ENCODE measurements at places on chromosomes 6 and 20. TPM values are rescaled to one million over a fixed set of nuclear protein-coding genes. Genes with fewer than 3 reads are reported as not detected.
A peak's percentile ranks its signal among the peaks of the same experiment; 100 is the strongest.

FAM209B gene
- total RNA-seq = 0.42 TPM

CCDC170 gene
- 0.66 TPM for total RNA-seq

TFAP2B gene
- 0.05 TPM for total RNA-seq

DNA sequence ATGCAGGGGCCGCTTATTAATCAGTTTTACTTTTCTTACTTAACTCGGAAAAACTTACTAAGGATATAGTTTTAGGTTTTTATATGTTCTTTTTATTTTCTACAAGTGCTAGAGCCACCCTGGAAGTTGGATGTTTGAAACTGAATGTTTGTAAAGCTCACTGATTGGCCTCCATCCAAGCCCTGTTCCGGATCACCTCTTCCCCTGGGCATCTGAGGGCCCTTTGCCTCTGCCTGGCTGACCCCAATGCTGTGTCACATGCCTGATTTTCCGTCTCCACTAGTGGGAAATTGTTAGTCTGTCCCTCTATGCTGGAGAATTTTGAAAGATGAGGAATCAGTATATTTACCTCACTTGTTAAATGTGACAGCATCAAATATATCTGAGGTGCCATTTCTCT is 79.3 kb downstream of the SLC35F1 start:
- no peak for DNase-seq

DNA sequence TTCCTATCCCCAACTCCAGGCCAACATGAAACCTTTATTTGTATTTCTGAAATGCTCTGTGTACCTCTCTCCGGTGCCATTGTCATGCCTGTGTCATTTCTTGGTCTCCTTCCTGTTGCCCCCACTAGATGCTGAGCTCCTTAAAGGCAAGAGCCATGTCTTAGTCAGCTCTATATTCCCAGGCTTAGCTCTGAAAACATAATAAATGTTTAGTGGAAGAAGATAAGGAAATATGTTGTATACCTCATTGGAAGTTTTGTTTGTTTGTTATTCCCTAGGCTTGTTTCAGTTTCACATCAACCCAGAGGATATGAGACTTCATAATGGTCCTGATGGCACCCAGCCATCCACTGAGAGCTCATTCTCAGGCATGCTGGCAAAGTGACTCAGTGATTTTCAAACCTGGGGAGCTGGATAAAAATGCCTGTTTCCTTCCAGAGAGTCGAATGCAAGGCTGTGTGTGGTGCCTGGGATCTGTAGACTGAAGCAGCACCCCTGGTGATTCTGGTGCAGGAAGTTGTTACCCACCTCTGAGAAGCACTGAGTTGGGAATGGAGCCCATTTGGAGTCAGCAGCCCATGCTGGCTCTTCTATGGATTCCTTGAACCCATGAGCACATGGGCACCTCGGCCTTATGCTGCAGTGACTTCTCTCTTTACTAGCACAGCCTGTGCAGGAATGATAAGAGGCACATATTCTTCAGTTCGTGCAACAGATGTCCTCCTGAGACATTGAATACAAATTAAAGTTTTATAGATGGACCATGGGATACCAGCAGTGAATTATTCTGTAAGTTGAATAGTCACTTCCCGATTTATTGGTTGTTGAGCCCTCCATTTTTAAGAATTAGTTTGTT is 205.2 kb downstream of the FARS2 start:
- no peak for DNase-seq

DNA sequence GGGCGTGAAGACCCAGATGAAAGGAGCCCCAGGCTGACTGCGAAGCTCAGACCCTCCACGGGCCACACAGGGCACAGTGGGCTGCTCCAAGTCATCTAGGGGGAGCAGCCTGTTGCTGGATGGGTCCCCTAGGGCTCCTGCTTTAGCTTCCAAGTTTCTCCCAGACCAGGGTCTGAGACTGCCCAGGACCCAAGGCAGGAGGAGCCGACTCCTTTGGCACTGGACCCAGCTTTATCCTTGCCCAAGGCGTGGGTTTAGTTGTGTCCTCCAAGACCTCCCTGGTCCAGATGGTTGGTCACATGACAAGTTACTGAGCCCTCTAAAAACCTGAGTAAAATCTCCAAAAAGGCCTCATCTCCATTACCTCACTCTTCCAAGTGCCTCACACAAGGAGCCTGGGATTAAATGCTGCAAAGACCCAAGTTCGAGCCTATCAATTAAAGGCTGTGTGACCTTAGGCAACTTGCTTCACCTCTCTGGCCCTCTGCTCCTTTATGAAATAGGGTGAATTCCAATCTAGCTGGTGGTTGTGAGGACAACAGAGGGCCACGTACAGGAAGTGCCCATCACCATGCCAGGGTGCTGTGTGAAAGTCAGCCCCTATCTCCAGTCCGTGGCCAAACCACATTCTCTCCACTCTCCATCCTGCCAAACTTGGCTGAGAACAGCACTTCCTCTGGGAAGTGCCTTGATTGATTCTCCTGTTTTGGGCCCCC is 2.5 kb downstream of the NECAB3 start:
- no peak for DNase-seq

DNA sequence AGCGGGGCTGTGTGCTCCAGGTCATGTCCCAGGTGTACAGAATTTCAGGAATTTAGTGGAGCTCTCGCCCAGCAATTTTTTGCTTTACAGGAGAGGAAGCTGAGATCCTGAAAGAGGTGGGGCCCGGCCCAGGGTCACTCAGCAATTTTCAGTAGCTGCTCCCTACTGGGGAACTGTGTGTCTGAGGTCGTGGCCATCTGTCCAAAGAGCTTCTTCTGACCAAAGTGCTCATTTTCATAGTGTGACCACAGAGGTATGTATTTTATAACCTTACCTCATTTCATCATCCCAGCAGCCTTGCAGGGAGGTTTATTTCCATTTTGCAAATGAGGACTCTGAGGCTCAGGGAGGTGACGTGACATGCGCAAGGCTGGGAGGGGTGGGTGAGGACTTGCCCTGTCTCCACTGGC is 46.3 kb downstream of the FAM209B start:
- DNase-seq = no peak

DNA sequence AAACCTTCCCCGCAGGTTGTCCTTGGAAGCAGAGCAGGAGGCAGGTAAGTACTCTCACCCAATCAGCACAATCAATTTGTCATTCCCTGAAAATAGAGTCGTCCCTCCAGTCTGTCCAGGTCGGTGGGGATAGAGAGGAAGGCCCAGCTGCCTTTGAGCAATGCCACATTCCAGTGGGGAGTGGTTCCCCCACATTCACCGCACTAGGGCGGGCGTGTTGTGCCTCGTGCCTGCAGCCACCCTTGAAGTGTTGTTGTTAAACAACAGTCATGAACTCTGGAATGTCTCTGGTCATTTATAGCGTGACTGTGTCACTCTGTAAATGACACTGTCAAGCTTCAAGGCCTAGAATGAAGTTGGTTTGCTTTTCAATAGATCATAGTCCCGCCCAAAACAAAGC is 33.4 kb downstream of the PRDM1 start:
- DNase-seq = no peak

SIRPD gene
- 0.14 TPM for total RNA-seq

BLTP3A gene
- 4.2 TPM for total RNA-seq

DNA sequence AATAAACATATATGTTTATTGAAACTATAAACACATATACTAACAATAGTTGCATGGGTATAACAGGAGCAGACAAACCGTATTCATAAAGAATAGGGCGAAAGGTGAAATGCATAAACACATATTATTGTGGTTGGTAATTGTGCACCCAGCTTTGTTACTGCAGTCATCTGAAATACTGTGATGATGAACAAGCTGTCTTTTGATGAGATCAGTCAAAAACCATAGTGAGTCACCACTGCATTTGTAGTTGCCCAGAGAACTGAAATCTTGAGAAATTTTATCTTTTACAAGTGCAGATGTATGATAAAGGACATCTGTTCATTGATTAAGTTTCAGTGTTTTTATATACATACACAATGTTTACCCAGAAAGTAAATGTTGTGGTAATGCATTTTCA is 133.7 kb downstream of the MYO6 start:
- DNase-seq = no peak

DNA sequence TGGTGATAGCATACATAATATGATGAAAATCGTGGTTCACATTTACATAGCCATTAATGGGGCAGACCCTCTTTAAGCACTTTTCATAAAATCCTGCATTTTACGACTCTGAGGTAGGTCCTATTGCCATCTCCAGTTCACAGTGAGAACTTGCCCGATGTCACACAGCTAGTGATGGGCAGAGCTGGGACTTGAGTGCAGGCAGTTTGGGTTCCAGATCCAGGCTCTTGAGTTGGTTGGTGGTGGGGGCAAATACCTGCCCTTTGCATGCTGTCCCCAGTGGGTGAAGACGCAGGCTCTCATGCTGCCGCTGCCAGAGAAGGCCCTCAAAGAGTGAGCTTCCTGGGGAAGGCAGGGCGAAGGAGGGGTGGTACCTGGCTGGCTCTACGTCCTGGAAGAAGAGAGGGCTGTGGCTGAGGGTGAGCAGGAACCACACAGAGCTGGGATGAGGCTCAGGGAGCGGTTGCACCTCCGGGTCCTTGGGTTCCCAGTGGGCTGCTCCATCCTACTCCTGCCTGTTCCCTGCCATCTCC is 6.1 kb upstream of the BAK1 start:
- DNase-seq = no peak

DNA sequence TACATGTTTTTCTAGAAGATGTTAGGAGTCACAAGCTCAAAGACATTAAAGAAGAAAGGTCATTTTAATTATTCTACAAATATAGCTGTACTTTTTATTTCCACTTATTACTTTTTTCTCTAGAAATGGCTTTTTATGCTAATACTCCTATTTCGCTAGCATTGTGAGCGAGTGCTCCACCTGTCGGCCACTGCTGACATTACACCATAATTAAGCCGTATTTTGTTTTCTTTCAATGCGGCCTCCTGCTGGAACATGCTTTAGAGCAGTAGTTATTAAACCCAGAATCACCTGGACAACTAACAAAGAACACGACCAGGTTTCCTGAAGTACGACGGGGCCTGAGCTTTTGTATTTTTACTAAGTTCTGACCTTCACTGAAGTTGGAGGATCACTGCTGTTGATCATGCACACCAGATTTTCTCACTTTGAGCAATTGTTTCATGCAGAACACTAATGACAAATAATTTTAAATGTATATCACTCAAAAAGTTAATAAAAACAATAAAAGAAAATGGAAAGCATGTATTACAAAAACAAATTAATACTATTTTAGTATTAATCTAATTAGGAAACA is 74.1 kb upstream of the PAK5 start:
- DNase-seq = peak; percentile 21

OLIG3 gene
- total RNA-seq = 0.05 TPM

PSORS1C1 gene
- 0.14 TPM for total RNA-seq

DNA sequence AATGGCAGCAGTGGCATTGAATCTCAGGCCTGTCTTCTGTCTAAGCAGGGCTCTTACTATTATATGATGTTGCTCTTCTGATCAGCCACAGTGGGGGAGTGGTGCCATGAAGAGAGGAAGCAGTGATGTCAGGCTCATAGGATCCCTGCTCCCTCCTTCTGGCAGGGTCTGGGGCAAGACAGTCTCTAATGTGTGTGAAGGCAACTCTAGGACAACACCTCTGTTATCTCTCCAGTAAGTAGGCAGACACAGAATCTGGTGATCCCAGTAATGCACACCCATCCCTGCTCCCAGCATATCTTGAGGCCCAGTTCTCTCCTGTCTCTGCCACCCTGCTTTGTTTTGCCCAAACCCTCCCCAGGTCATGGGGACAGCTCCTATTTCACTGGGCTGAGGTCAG is 8.8 kb downstream of the C20orf202 start:
- DNase-seq = no peak

METTL24 gene
- total RNA-seq = 1.5 TPM

DNA sequence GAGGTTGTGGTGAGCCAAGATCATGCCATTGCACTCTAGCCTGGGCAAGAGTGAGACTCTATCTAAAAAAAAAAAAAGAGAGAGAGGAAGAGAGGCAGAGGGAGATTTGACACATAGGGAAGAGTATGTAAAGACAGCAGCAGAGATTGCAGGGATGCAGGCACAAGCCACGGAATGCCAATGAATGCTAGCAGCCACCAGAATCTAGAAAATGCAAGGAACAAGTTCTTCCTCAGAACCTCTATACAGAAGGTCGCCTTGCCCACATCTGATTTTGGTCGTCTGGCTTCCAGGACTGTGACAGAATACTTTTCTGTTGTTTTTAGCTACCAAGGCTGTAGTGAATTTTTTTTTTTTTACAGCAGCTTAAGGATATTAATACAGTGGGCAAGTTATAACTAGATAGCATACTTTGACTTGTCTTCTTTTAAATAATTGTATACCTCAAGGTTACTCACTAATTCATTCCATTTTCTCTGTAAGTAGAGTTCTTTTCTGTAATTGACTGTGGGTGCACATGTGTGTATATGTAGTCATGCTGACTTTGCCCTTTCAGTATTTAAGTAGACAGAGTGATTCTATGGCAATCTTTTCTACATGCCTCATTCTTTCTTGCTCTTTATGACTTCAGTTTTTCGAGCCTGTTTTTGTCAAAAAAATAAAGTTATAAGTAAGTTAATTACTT is 402.2 kb downstream of the GJA1 start:
- DNase-seq = no peak

DNA sequence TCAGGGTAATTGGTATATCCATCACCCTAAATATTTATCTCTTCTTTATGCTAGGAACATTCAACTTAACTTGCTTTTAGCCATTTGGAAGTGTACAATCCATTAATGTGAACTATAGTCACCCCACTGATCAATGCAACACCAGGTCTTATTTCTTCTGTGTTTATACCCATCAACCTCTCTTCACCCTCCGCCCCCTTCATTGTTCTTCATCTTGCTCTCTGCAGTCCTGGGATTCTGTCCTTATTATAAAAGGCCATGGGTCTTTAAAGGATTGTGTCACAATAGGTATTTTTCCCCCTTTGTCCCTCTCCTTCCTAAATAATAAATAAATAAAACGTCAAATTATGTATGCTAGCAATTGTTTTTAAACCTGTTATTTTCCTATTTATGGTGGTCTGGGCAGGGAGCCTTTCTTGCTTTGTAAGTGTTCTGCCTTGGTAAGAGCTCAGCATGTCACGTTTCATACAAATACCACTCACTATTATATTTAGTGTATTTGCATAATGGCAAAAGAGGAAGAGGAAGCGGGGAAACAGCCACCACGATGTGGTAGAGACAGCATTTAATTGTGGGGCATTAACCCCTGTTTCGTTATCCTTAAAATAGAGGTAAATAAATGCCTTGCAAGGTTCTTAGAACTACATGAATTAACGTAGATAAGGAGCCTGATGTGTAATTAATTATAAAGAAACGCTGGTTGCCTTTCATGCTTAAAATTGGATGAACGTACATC is 1.9 kb downstream of the ABRACL start:
- peak; percentile 24 for DNase-seq

TTK gene
- 57.7 TPM for total RNA-seq

DNA sequence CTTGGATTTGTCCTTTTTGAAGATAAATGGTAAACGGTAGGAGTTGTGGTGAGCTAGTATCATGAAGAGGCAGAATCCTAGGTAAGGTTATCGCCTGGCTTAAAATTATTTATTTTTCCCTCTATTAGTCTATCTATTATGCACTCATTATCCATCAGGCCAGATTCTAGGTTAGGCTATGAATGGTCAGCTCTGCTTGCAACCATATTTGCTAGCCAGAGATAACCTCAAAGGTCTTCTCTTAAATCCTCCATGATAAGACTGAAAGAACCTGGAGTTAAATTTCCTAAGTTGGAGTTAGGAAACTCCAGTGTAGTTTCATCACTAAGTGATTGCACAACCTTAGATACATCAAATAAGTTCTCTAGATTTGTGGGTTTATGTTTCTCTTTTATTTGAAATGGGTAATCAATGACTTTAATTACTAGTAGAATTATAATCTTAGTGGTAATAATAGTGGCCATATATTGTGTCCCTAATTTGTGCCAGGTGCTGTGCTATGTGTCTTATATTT is 302.1 kb upstream of the RUNX2 start:
- no peak for DNase-seq
